ENCODE measurements at places on chromosomes 6 and 20.

- DNase-seq, result peak; percentile 83
Measured at GRCh38 chr6:132973514-132973993, 159.2 kb downstream of the RPS12 start.

- no peak for DNase-seq
Measured at GRCh38 chr6:154938221-154938580, 56.9 kb upstream of the TIAM2 start.

DNA sequence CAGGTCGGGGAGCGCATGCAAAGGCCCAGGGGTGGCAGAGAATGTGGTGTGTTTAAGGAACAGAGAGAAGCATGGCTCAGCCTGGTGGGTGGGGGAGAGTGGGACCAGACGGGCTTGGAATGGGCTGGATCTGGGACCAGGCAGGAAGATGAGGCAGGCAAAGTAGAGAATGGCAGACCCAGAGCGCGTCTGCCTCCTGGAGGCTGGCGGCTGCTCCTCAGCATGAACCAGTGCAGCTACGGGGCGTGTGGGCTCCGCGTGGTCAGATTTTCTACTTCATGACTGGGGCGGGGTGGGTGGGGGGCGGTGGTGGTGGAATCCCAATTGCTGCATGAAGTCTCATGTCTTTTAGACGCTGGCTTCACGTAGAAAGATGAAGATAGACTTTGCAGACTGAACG lies 135.6 kb downstream of the TFAP2C start:
- no peak for DNase-seq

- DNase-seq, result no peak
Measured at GRCh38 chr6:166477647-166478365, 95.1 kb upstream of the MPC1 start.

GRCh38 chr6:127383988-127384387 lies 40.6 kb upstream of the ECHDC1 start:
- no peak for DNase-seq

DNA sequence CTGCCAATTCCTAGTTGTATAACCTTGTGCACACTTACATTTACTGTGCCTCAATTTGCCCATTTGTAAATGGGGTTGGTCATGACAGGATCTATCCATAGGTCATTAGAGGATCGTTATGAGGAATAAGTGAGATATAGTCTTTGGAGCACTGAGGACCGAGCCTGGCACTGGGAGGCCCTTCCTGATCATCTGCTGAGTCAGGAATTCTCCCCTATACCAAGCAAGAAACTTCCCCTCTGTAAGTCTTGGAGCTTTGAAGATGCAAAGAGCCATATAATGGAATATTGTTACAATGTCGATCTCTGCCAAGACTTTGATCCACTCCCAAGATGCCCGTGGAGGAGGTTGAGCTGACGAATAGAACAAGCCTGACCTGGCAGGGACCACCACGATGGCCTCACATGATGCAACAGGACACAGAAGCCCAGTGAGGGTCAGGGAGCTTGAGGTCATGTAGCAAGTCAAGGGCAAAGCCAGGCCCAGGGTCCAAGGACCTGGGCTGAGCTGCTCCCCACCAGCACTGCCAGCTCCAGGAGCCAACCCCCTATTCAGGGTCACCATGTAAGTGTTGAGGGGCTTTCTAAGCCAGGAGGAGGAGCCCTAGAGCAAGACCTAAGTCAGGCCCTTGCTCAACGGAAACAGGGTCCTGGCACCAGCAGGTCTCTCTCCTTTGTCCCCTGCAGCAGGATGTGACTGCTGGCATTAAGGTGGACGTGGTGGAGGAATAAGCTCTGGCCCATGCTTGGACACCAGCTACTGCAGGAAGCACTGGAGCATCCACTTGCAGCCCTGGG lies 16.7 kb downstream of the PDRG1 start:
- DNase-seq, result no peak

- no peak for DNase-seq
Measured at GRCh38 chr6:78268591-78269452, 598.5 kb upstream of the IRAK1BP1 start.

- no peak for DNase-seq
Measured at GRCh38 chr6:49551866-49552129, 1.3 kb downstream of the C6orf141 start.

DNA sequence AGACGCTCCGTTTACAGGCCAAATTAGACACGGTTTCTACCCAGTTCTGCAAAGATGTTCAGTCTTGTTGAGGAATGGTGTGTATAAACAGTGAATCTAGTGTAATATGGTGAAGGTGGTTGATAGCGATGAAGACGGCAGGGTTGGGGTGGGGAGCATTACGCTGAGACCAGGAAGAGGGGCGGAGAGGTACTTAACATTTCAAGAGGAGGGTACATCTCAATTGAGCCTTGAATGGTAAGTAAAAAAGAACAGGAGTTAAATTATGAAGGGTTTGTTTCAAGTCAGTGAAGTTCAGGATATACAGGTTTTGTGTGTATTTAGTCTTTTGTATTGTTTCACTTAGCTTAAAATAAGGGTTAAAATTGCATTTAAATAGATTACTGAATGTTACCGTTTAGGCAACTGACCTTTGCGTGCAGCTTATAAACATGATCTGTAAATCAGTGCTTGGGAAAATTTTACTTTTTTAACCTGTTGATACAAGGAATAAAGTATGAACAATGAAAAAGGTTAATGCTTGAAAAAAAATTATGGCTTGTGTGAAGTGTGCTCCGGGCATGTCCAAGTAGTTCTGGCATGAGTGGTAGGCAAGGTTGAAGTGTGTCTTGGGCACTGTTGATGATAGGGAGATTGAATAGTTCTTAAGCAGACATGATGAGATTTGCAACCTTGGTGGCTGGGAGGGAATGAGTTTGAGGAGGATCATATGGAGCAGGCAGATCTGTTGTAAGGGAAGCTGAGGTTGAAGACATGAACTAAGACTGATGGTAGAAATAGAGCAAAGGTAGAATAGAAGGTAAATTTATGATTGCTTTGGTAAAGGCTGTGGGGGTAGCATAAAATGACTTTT lies 842 bp downstream of the POLR1C start:
- no peak for DNase-seq
